ENCODE measurements at places on chromosomes 7 and 10.

DNA sequence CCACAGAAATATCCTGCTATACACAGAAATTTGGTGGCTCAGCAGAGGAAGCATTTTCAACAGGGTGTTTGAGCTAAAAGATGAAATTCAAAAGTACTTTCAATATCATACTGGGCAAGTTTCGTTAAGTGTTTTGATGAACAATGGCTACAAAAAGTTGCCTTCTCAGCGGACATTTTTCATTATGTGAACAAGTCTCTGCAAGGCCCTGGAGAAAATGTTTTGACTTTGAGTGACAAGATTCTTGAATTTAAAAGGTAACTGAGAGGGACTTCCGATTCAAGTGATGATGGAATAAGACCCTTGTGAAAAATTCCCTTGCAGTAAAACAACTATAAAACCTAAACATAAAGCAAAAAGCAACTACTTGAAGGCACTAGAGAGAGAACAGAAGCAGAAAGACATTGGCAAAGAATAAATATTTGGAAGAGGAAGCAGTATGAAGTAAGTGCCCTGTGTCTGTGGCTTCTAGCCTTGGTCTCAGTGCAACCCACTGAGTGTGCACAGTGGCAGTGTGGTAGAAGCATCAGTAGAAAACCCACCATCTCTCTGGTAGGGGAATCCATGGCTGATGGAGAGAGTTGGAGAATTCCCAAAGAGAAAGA lies 62.5 kb upstream of the NAMPT start:
- no peak for DNase-seq

DNA sequence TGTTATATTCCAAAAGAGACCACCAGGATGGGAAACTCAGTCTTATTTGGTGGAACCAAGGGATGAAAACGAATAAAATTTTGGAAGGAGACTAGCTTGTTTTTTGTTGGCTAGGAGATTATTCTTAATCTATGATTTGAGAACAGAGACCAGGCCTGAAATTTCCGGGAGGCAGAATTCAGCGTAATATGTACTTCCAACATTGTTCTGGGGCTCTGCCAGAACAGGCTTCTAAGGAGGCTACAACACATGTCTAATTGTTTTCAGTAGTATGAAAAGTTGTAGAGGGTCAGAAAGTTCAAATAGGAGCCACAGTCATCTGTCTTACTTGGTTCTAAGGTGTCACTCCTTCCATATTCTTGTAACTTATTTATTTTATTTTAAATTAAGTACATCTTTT lies 1.7 kb downstream of the DDX21 start:
- DNase-seq, result no peak

DNA sequence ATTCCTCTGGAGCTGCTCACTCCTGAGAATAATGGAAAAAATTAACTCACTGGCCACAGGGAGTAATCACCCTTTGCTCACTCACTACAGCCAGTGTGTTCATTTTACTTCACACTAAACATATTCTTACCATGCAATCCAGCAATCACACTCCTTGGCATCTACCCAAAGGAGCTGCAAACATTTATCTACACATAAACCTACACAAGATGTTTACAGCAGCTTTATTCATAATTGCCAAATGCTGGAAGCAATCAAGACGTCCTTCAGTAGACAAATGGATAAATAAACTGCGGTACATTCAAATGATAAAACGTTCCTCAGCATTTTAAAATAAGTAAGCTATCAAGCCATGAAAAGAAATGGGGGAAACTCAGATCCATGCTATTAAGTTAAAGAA lies 34.2 kb upstream of the POM121L12 start:
- DNase-seq, result no peak

DNA sequence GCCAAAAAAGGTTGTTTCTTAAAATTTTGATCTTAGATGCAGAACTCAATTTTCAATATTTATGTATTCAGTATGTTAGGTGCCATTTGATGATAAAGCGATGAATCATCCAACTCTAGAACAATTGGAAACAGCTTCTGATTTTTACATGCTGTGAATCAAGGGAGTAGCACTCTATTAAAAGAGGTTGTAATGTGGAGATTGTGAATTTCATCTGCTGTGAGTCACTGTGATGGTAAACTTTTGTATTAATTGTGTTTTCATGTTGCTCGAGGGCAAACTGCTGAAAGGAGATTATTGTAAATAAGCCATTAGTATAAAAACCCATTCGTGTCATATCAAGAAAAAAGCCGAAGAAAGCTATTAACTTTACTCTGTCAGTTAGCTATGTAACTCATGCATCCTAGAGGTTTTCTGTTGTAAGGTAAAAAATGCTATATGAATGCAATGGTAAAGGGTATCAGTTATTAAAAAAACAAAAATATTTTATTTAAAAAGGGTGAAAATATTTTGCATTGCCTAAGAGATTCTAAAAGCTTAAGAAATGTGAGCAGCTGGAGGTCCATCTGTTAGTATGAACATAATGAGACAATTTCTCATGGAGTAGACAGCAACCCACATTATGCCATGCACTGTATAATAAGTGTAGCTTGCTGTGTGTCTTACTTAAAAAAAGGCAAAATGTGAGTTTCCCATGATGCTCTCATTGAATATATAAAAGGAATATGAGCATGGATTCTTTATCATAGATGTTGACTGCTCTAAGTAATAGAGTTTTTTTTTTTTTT lies 511.0 kb upstream of the PCDH15 start:
- DNase-seq, result no peak

- DNase-seq, result no peak
Measured at GRCh38 chr10:61744469-61744868, 81.7 kb downstream of the CABCOCO1 start.

GRCh38 chr10:33005322-33006301 lies 47.6 kb upstream of the ITGB1 start:
- peak; percentile 84 for DNase-seq

DNA sequence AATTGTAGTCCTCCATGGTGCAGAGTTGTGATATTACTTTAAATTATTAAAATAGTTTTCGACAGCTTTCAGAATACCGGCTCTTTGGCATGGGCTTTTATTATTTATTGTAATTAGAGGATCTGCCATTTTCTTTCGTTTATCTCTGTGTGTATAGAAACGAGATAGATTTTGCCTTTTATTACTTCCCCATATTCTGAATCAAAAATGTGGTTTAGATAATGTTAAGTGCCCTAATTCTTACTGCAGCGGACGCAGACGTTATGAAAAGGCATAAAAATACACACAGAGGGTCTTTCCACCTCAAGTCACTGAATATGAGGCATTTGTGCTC lies 1.9 kb upstream of the ARID5B start:
- DNase-seq, result no peak
